ENCODE measurements at places on chromosomes 12 and 14. TPM values are rescaled to one million over a fixed set of nuclear protein-coding genes. Genes with fewer than 3 reads are reported as not detected.

GRCh38 chr12:127271776-127272175 is 995.2 kb upstream of the TMEM132C start:
- DNase-seq, result no peak

GRCh38 chr14:85074955-85075354 is 455.0 kb upstream of the FLRT2 start:
- no peak for DNase-seq

- no peak for DNase-seq
Measured at GRCh38 chr12:120724720-120725119, 906 bp upstream of the ACADS start.

- no peak for DNase-seq
Measured at GRCh38 chr12:30874455-30875321, 51.9 kb upstream of the TSPAN11 start.

GRCh38 chr12:96107236-96107635 is 71.8 kb upstream of the LTA4H start:
- DNase-seq, result no peak

DNA sequence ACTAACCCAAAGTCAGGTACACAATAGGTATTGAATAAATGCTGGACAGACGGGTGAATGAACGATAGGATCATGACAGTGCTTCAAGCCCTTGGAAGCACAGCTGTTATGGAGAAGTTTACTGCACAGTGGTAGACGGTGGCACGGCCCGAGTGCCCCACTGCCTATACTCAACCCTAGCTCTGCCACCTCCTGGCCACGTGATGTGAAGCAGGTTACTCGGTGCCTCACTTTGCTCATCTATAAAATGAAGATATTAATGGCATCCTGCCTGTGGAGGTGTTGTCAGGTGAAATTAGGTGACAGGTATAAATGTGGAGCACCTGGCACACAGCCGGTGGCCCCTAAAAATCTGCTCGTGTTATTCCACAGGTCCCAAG is 5.8 kb downstream of the ASB2 start:
- DNase-seq, result peak; percentile 54

DNA sequence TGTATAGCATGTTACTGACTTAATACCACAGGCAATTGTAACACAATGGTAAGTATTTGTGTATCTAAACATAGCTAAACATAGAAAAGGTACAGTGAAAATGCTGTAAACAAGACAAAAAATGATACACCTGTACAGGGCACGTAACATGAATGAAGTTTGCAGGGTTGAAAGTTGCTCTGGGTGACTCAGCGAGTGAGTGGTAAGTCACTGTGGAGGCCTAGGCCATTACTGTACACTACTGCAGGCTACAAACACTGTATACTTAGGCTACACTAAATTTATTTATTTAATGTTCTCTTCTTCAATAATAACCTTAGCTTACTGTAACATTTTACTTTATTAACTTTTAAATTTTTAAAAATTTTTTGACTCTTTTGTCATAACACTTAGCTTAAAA is 158.4 kb downstream of the IPO8 start:
- DNase-seq, result no peak

Gene SERPINA10
- polyA plus RNA-seq, result not detected

Gene FAM181A
- not detected for polyA plus RNA-seq

DNA sequence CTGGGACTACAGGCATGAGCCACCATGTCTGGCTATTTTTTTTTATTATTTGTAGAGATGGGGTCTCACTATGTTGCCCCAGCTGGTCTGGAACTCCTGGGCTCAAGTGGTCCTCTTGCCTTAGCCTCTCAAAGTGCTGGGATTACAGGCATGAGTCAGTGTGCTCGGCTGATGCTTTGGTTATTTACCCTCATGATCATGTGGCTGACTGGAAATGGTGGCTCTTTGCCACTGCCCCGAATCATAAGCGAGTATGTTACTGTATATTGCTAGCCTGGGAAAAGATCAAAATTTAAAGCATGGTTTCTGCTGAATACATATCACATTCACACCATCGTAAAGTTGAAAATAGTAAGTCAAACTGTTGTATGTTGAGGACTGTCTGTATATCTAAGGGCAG is 101.1 kb downstream of the RGS6 start:
- DNase-seq, result no peak

GRCh38 chr12:102468261-102468915 is 12.0 kb downstream of the IGF1 start:
- no peak for DNase-seq

- no peak for DNase-seq
Measured at GRCh38 chr14:74637178-74637550, 25.1 kb upstream of the LTBP2 start.

DNA sequence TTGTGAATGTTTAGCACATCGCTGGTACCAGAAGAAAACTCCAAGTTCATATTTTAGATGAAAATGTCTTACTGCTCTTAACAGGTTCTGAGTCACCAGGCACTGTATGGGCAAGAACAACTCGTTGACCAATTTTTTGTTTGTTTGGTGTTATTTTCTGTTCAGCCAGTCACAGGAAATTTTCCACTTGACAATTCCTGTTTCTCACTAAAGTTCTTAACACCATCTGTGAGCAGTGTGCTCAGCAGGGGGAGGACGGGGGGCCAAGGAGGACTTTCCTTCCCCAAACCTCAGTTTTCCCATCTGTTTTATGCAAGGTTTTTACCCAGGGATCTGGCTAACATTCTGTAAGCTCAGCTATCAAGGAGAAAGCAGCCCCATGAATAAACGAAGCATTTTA is 3.0 kb downstream of the NUAK1 start:
- DNase-seq, result no peak

DNA sequence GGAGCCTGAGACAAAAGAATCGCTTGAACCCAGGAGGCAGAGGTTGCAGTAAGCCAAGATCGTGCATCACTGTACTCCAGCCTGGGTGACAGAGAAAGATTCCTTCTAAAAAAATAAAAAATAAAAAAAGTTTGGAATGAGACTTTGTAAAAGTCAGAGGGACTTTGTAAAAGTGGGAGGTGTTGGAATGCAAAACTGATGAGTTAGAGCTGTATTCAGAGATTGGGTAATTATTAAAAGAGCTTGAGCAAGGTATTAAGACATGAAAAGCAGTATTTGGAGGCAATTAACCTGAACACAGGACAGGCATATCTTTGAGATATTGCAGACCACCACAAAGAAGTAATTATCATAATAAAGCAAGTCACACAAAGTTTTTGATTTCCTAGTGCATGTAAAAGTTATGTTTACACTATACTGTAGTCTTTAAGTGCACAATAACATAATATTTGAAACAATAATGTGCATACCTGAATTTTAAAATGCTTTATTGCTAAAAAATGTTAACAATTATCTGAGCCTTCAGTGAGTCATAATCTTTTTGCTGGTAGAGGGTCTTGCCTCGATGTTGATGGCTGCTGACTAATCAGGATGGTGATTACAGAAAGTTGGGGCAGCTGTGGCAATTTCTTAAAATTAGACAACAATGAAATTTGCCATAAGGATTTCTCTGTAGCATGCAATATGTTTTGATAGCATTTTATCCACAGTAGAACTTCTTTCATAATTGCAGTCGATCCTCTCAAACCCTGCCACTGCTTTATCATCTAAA is 33.1 kb downstream of the PHLDA1 start:
- no peak for DNase-seq

DNA sequence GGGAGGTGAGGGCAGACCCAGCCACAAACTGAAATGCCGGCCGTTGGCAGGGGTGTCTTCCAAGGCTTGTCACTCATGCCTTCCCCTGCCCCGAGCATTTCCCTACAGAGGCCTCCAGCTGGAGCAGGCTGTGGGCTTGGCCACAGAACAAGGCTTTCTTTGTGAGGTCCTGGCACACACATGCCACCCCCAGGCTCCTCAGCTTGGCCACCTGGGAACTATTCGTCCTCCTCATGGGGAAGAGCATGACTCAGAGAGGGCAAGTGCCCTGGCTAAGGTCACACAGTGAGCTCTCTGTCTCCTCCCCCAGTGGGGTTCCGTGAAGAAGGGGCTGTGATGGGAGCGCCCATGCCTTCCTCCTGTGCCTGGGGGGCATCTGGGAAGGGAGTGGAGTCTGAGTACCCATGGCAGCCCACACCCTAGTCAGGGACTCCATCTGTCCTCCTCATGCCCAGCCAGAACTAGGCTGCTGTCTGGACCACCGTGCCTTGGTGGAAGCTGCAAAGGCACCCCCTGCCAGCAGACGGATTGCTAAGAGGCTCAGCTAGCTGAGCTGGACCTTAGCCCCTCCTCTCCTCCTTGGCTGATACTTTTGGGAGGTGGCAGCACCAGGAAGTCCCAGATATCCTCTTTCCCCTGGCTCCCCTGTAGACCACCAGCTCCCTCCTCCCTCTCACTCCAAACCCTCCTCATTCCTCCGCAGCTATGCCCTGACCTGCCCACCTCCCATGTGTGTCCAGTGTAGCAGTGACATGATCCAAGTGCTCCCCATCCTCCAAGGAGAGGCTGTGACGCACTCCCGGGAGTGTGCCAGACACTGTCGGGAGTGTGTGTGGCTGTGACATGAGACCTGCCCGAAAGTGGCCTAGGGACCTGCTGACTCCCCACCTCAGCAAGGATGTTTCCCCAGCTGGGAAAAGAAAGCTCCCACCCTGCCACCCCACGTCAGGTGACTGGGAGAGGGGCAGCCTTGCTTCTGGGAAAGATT is 21.4 kb downstream of the ABCB9 start:
- DNase-seq, result no peak

GRCh38 chr14:96639550-96639949 is 137.4 kb downstream of the PAPOLA start:
- DNase-seq, result no peak

GRCh38 chr12:84779169-84779568 is 133.4 kb downstream of the SLC6A15 start:
- no peak for DNase-seq

- DNase-seq, result no peak
Measured at GRCh38 chr14:94689985-94690400, 77.8 kb downstream of the SERPINA3 start.

Gene TRPV4
- polyA plus RNA-seq, result not detected

Gene SERPINA9
- not detected for polyA plus RNA-seq

- DNase-seq, result no peak
Measured at GRCh38 chr12:75812271-75813018, 219.1 kb downstream of the PHLDA1 start.

DNA sequence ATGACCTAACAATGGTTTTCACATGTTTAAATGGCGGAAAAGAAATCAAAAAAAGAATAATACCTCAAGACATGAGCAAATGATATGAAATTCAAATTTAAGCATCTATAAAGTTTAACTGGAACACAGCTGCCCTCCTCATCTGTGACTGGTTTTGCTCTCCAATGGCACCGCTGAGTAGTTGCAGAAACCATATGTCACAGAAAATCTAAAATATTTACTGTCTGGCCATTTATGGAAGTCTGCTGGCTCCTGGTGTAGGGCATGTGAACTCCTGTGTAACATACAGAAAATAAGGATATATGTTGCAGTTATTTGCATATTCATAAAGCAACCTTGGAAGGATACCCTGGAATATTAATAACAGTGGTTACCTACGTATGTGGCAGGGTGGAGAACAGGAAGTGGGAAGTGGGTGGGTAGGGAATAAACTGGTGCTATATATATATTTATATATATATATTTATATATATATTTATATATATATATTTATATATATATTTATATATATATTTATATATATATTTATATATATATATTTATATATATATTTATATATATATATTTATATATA is 48.4 kb downstream of the LTBP2 start:
- no peak for DNase-seq
